ENCODE measurements at places on chromosomes 12 and 14. TPM values are rescaled to one million over a fixed set of nuclear protein-coding genes. Genes with fewer than 3 reads are reported as not detected.

DNA sequence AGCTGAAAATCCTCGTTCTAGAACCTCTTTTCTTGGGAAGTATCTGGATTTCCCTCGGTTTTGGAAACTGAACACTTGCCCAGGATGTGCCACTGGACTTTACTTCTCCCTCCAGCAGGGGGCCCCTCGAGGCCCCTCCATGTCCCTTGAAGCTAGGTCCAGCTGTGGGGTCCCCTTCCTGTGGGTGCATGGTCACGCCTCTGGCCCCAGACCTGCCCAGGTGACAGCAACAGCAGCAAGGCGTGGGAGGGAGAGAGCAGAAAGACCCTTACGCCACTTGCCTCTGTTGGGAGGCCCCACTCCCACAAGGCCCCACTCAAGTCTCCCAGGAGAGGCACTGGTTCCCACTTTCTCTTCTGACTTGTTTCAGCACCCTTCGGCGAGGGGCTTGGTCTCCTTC is 3.1 kb downstream of the SLC25A29 start:
- DNase-seq: no peak

GRCh38 chr12:125210104-125210755 is 145.0 kb downstream of the AACS start:
- DNase-seq: no peak

The WDR20 gene
- polyA plus RNA-seq: 30.3 TPM

The BCL7A gene
- polyA plus RNA-seq: 37.9 TPM

The LYZ gene
- polyA plus RNA-seq: 19.5 TPM

The CCDC196 gene
- 0.38 TPM for polyA plus RNA-seq

The ING4 gene
- polyA plus RNA-seq: 109 TPM

The MYF6 gene
- polyA plus RNA-seq: 0.15 TPM

All from left kidney (tissue), 8 donors.